ENCODE measurements at places on chromosomes 7 and 10.

DNA sequence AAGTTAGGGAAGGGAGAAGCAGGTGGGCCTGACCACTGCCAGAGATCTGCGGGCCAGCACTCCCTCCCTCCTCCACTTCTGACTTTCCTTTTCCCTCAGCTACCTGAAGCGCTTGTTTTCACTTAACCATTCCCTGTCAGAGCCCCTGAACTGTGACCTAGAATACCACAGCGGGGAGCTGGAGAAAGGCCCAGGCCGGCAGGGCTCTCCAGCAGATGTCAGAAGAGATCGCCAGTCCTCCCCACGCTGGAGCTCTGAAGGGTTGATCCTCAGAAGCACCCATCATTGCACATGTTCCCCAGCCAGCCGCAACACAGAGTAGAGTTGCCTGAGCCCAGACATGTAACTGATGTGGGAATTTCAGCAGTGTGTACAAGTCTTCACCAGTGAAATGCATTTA is 44.4 kb upstream of the GAD2 start:
- no peak for DNase-seq

DNA sequence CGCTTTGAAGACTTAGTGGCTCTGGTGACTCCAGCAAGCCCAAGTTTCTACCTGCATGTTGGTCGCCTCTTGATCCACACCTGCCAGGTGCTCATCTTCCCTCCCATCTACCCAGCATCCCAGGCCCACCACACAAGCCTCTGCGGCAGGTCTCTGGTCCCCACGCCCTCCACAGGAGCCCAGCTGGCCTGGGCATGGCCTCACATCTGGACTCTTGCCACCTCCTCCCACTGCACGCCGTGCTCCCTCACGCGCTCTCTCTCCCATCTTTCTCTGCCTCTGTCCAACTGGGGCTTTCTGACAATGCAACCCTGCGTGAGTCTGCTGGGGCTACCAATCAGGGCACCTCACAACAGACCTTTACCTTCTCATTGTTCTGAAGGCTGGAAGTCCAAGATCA is 50.2 kb upstream of the FGFR2 start:
- DNase-seq: no peak

DNA sequence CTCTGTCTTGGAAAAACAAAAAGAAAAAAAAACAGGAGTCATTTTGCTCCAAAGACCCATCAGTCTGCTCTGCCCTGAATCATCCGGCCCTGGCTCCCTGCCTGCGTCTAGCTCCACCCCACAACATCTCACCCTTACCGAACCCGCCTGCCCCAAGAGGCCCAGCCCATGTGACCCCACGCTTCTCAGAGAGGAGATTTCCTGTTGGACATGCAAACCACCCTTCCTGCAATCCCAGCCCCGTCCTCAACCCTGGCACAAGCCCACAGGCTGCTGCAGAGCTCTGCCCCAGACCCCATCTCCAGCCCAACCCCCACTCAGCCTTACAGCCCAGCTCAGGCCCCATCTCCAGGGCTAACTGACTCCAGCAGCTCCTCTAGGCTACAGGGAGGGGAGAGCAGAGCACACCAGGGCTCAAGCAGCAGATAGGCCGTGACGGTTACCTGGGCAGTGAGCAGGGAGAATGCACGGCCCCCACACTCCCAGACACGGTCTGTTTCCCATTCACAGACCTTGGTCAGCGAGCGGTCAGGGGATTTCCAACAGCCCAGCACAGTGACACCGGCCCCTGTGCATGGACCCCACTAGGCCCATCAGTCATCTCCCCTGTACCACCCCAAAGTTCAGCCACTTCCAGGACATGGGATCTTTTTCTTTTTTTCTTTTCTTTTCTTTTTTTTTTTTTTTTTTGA is 69.9 kb upstream of the GTF2I start:
- peak; percentile 82 for DNase-seq

DNA sequence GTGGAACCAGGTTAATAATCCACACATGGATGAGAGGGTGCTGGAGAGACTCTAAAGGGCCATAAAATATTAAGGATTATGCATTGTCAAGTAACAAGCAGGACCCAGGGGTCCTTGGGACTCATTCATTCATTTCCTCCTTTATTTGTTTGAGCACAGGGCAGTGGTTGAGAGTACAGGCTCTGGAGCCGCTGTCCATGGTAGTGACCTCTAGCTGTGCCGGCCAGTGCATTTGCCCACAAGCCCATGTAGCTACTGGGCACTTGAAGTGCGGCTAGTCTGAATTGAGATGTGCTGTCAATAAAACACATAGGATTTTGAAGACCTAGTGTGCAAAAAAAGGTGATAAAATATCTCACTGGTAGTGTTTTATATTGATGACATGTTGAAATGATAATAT is 137.6 kb downstream of the C10orf105 start:
- no peak for DNase-seq

DNA sequence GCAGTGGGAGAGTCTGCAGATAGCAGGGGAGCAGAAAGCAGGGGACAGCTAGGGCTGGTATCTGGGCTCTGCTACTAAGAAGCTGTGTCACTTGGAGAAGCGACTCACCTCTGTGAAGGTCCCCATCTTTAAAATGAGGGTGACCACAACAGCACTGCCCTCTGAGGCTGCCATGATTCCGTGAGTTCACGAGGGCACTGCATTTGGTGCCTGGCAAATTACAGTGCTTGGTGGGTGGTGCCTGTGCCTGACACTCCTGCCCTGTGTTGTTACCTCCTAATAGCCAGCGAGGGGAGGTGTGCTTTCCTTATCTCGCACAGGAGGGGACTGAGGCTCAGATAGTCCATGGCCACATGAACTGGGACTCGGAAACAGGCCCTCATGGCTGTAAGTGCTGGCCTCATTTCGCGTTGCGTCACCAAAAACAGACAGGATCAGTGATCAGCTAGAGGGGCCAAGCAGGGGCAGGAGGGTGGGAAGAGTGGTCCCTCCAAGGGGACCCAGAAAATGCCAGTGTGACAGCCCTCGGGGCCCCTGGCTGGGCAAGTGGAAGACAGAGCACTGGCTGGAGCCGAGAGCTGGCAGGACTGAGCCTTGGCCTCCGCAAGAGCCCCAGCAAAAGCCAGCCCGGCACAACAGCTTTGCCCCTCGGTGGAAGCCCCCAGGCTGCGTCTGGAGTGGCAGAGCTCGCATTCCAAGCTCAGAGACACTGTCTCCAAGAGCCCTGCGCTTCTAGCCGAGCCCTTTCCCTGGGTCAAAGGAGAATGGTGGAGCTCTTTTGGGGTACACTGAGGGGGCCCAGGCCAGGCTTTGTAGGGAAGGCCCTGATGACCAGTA is 17.3 kb upstream of the BNIP3 start:
- DNase-seq: no peak

DNA sequence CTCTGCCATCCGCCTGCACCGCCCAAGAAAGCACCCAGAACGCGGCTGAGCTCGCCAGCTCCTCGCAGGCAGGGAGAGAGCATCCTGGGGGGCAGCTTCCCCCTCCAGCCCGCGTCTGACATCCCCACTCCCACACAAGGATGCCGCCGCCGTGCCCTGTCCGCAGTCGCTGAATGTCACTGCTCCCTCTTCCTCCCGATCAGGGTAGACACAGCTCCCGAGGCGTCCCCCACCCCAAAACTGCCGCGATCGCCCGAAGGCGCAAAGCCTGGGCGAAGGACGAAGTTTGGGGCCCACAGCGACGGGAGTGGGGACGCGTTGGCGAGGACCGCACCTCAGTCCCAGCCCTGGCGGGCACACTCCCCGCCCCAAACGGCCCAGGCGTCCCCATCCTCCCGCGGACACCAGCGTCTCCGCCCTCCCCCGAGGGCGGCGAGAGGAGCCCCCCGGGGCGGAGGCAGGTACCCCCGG is 1.5 kb upstream of the KAT6B start:
- DNase-seq: peak; percentile 56

DNA sequence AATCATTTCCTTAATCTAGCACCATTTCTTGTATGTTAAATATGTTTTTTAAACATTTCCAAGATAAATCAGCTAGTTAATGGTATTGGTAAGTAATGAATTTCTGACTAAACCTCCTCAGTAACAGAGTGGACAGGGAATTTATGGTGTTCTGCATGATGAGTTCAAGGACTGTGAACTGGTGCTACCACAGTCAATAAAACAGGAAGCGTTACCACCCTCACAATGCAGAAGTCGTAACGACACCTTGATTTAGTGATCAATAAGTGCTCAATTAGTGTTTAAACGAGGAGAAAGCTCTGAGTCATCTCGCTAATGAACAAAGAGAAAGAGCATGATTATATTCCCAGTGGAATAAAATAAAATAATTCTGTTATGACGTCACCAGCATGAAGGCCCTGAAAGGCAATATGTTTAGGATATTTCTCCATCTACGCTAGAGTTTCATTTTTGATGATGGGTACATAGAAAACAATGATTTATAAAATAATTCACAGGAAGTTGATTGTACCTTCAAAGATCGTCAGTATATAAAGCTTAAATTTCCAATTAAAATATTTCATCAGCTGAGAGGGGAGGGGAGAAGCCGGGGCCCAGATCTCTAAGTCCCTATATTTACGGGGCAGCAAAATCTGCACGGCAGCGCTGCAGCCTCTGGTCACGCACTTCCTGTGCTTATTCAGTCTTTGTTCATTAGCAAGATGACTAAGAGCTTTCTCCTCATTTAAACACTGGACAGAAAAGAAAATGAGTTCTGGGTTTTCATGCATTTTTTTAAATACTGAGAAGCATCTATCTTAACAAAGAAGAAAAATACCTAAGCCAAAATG is 400.5 kb downstream of the PTPRN2 start:
- DNase-seq: no peak

- no peak for DNase-seq
Observed at GRCh38 chr7:113880559-113880958, 38.2 kb downstream of the PPP1R3A start.

DNA sequence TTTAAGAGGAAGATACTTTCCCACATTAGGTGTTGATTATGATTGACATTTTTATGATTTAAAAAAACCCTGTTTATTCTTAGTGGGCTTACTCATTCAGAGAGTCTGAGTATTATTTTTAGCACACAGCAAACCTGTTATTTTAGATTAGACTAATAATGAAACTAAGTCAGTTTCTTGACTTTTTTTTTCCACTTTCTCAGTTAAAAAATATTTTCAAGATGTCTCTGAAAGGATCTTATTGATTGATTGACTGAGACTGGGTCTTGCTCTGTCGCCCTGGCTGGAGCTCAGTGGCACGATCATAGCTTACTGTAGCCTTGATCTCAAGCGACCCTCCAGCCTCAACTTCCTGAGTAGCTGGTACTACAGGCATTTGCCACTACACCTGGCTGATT is 20.4 kb upstream of the INPP5F start:
- no peak for DNase-seq

GRCh38 chr7:148045521-148045920 is 545.0 kb upstream of the C7orf33 start:
- DNase-seq: peak; percentile 82

Data from DMS53 (cell line).